ENCODE measurements at places on chromosomes 11 and 22. TPM values are rescaled to one million over a fixed set of nuclear protein-coding genes. Genes with fewer than 3 reads are reported as not detected.

DNA sequence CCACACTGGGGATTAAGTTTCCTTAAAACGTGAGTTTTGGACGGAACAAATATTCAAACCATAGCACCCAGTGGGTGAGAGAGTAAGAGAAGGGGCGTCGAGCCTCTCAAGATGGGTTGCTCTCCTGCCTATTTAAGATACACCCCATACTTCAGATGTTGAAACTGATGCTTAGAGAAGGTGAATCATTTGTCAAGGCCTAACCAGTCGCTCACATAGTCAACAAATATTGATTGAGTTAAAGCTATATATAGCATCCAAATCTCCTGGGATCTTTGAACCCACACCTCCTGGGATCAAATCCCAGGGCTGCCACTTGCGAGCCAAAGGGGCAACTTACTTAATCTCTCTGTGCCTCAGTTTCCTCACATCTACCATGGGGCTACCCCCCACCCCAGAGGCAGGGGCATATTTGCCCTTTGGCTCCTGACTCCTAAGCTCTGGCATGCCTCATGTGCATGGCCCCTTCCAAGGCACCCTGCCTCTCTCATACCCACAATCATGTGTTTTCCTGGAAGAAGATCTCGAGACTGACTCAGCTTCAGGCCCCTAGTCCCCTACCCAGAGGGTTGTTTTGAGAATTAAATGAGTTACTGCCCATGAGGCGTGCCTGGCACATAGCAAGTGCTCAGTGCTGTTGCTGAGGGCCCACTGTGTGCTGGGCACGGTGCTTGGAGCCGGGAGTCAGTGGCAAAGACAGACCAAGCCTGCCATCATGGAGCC is 19.0 kb upstream of the PDGFB start:
- DNase-seq: no peak

DNA sequence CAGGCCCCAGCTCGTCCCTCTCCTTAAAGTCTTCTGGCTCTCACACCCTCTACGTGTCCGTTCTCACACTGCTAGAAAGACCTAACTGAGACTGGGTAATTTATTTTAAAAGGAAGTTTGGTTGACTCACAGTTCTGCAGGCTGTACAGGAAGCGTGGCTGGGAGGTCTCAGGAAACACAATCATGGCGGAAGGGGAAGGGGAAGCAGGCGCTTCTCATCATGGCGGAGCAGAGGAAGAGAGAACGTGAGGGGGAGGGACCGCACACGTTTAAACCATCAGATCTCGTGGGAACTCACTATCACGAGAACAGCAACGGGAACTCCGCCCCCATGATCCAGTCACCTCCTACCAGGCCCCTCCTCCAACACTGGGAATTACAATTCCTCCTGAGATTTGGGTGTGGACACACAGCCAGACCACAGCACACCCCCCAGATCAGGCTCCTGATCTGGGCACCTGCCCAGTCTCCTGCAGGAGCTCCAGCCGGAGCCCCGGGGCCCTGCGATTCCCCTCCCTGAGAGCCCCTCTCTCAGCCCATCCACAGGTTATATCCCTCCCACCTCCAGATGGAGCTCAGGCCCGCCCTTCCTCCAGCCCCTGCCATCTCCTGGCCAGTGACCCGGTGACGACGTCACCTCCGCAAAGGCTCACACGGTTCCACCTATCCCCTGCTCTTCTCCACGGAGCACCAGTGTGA is 170.2 kb downstream of the BRD1 start:
- DNase-seq: no peak

- DNase-seq: no peak
Observed at GRCh38 chr11:73652046-73652730, 5.8 kb downstream of the PLEKHB1 start.

The TMEM191C gene
- polyA plus RNA-seq: 0.31 TPM

DNA sequence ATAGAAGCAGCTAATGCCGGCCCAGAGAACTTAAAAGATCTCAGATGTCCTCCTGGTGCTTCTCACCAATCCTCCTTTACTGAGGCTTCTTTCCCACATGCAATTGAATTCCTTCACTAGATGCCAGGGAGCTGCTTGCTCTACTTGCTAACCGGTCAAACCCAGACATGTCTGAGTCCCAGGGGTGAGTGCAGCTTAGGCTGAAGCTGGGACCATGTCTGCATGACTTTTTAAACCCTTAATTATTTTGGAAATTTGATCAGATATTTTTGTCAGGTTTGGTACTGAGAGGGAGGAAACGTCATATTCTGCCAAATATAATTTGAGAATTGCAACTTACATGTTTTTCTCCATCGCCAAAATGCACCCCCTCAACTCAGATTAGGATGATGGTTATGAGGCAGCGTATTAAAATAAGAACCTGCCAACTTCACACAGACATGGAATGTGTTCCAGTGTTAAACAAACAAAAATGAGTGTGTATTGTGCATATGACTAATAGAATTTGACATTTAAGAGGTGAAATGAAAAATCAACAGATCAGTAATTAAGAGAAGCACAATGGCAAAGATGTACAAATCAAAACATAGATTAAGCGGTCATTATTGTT is 529.5 kb downstream of the ETS1 start:
- DNase-seq: no peak

The PHOX2A gene
- polyA plus RNA-seq: not detected

GRCh38 chr22:30717331-30717921 is 22.8 kb downstream of the OSBP2 start:
- no peak for DNase-seq
